ENCODE measurements at places on chromosomes 3 and 15. TPM values are rescaled to one million over a fixed set of nuclear protein-coding genes. Genes with fewer than 3 reads are reported as not detected.
A peak's percentile ranks its signal among the peaks of the same experiment; 100 is the strongest.

NUP210 gene
- total RNA-seq: 16.3 TPM

DNA sequence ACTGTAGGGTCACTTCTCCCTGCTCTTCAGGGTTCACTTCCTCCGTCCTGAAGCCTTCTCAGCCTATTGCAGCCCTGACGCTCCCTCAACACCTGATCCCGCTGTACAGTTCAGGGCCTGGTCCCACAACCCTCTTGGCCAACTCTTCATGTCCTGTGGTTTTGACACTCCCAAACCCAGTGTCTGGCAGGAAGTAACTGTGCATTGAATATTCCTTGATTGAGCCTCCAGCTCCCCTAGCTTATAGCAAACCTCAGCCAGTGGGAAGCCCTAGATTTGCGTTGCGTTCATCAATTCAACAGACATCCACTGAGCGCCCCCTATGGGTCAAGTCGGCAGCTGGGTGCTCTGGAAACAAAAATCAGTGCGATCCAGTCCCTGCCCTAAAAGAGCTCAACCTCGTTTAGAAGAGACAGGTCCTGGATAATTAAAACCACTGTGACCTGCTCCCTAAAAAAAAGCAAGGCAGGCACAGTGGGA is 13.5 kb downstream of the UBAP1L start:
- peaks cover 9% of the 10 kb centered on the region for H3K36me3 ChIP-seq
- H3K27me3 ChIP-seq: no peaks in the 10 kb centered on the region
- H3K27ac ChIP-seq: no peak overlapping the region
- H3K4me3 ChIP-seq: no peak overlapping the region
- DNase-seq: peak; percentile 50

DNA sequence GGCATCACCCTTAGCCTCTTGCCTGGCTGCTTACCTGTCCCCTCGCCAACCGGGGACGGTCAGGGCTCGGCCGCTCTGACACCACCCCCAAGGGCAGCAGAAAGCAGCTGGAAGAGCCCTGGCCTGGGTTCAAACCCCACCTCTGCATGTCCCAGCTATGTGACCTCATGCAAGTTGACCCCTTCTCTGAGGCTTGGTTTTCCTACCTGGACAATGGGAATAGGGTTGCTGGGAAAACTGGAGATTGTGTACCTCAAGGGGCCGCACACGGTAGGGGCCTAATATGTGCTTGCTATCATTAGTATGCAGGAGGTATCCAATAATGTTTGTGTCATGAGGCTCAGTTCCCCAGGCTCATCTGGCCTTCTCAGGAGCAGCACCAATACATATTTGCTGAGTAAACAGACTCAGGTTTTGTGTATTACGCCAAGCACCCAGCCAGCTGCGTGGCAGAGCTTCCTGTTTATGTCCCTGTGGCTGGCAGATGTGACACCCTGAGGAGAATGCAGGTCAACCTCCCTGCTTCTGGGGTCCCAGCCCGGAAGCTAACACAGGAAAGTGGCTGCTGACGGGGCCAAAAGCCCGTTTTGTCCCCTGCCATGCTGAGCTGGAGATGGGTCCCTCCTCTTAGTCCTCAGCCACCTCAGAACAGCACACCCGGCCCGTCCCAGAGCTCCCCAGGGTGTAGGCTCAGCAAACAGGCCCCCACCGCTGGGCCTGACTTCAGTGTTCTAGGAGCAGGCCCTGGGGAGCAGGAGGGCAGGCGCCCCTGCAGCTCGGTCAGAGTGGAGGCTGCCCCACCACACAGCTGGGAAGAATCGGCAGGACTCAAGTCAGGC is 29.7 kb downstream of the PLXND1 start:
- DNase-seq: peak; percentile 84
- H3K27ac ChIP-seq: peak overlapping the region; percentile 72
- no peaks in the 10 kb centered on the region for H3K27me3 ChIP-seq
- H3K4me3 ChIP-seq: no peak overlapping the region
- H3K4me1 ChIP-seq: peaks cover 11% of the 10 kb centered on the region

- DNase-seq: no peak
- no peaks in the 10 kb centered on the region for H3K27me3 ChIP-seq
- H3K27ac ChIP-seq: no peak overlapping the region
- no peaks in the 10 kb centered on the region for H3K36me3 ChIP-seq
These were observed 963.4 kb downstream of the ROBO1 start for GRCh38 chr3:78804251-78805037.

GRCh38 chr15:93414576-93415231 is 325.7 kb upstream of the RGMA start:
- H3K36me3 ChIP-seq: no peaks in the 10 kb centered on the region
- no peaks in the 10 kb centered on the region for H3K27me3 ChIP-seq
- H3K4me3 ChIP-seq: no peak overlapping the region
- DNase-seq: no peak
- H3K27ac ChIP-seq: no peak overlapping the region
- H3K4me1 ChIP-seq: no peaks in the 10 kb centered on the region
